SW 1271 (cell line): ENCODE measurements at places on chromosomes 2 and 18.

- no peak for DNase-seq
Measured at GRCh38 chr2:185245806-185246205, 492.8 kb upstream of the FSIP2 start.

GRCh38 chr18:55547705-55548056, 40.3 kb downstream of the TCF4 start:
- DNase-seq: no peak

DNA sequence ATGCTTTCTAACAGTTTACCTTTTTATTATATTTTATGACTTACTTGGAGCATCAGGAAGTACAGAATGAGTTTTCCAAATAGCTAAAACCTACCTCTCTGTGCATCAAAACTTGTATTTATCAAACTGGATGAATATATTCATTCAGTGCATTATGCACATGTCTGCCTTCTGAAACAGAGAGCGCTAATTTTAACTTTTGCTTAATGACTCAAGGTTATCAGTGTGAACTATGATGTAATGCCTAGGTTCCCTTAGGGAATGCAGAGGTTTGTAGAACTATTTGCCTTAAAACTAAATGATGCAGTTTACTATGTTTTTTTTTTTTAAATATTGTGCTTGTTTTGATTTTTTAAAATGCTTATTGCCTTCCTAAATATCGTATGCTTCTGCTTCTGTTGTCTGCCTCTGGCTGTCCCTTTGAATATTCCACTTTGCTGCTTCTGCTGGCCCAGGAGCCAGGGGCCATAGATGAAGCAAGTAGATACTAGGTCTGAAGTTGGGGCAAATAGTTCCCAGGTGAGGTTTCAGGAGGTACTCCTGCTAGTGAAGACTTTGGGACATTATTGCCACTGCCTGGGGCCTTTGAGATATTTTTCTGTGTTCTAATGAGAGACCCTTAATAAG, 16.5 kb downstream of the TMEM178A start:
- no peak for DNase-seq

- DNase-seq: no peak
Measured at GRCh38 chr2:225041207-225041850, 939 bp downstream of the DOCK10 start.

DNA sequence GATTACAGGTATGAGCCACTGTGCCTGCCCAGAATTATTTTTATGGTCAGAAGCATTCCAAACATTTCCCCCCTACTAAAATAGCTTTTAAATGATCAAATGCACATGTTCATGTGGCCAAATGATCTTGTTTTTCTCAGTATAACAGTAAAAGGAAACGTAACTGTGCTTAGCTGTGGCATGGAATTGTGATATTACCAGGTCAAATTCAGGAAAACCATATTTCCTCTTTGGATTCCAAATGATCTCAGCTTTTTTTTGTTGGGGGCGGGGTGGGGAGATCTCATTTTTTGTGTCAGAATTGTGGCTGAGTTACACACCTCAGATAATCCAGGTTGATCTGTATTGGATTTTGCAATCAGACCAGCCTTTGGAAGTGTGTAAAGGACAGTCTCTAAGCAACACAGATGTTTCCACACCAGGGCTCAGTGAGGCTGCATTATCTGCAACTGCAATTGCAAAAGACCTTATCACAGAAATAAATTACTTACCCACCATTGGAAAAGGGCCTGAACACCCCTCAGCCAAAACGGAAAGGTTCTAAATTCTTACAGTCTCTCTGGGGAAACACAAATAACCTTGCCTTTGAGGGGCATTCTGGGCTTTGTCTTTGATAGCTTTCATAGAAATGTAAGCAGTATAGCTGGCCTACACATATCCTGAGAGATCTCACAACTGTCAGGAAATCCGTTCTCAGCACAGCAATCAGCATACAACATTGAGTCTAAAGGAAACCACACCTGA, 8.4 kb downstream of the CASP10 start:
- no peak for DNase-seq

GRCh38 chr2:105262651-105263091, 21.1 kb downstream of the GPR45 start:
- DNase-seq: no peak

GRCh38 chr2:20576598-20577115, 74.2 kb downstream of the HS1BP3 start:
- DNase-seq: no peak

GRCh38 chr2:173874003-173874893, 90.9 kb downstream of the SP3 start:
- DNase-seq: no peak

- DNase-seq: no peak
Measured at GRCh38 chr2:10305254-10305635, 2.5 kb downstream of the HPCAL1 start.

DNA sequence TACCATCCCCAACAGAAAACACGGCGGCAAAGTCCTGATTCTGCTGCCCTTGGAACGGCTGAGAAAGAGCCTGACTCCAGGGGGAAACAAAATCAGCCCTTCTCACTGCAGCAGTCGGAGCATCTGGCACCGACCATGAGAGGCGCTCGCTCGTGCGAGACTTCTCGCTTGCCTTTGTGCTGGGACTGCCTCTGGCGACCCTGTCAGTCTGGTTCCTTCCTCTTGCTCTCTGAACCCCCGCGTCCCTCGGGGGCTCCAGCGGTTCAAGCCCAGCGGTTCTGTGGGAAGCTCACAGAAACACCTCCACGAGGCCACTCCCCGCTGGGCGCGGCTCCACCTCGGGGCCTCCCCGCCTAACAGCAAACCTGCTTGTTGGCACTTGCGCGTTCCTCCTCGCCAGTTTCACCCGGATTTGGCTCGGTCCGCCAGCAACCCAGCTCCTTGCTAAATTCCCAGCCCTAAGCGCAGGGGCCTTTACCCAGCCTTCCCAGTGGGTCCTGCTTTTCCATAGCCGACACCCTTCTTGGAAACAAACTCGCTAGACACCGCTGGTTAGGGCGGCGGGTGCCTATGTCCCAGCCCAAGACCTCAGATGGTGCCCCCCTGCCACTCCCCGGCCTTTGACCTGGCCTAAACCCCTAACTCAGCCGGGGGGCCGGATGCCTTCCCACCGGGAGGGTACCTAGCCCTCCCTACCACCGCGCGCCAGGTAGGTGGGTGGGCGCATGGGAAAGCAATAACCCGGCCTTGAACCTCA, 2.2 kb downstream of the RND3 start:
- peak; percentile 49 for DNase-seq

GRCh38 chr2:228846161-228846560, 424.9 kb downstream of the PID1 start:
- no peak for DNase-seq

DNA sequence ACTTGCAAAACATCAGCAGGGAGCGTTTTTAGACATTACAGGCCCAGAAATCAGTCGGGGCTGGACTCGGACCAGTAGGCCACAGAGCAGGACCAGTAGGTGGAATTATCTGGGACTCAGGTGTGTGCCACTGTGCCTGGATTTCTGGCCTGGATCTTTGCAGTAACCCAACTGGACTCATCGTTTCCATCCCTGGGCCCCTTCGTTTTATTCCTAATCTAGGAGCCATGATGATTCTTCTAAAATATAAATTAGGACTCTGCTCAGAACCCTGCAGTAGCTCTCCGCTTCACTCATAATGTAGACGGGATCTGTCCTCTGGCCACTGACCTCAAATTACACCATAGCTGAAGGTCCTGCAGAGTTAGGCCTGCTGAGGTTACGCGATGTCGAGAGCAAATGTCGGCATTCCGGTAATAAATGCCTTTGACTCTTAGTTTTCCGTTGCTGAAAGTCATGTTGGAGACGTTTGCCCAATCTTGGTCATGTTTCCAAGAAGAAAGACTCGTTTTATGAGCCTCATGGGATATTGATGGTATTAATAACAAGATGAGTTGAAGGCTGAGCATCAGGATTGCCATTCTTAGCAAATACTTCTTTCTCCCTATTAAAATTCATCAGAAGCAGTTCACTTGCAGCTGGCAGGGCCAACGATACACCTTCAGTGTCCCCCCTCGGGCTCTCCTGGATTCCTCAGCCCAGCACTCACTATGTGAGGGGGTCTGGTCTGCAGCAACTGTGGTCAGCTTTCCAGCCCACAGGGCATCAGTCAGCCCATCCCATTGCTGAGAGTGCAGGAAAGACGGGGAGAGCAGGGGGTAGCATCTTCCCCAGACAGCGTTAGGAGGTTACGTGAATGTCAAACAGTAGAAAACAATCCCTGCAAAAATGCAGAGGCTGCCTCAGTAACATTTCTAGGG, 39.9 kb upstream of the KLF11 start:
- DNase-seq: no peak

DNA sequence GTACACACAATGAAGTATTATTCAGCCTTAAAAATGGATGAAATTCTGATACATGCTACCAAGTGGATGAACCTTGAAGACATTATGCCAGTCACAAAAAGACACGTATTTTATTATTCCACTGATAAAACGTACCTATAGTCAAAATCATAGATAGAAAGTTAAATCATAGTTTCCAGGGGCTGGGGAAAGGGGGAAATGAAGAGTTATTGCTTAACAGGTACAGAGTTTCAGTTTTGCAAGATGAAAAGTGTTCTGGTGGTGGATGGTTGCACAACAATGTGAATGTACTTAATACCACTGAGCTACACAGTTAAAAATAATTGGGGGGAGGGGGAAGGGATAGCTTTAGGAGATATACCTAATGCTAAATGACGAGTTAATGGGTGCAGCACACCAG, 279.0 kb upstream of the STON1 start:
- DNase-seq: no peak

- no peak for DNase-seq
Measured at GRCh38 chr2:27494284-27494943, 586 bp downstream of the FNDC4 start.

DNA sequence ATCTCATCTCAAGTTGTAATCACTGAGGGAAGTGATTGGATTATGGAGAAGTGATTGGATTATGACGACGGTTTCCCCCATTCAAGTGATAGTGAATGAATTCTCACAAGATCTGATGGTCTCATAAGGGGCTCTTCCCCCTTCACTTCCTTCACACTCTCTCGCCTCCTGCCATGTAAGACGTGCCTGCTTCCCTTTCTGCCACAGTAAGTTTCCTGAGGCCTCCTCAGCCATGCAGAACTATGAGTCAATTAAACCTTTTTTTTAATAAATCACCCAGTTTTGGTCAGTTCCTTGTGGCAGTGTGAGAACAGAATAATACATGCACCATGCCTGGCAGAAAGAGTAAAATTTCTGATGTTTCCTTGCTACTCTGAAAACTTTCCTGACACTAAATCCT, 36.6 kb downstream of the CEP68 start:
- no peak for DNase-seq

- DNase-seq: no peak
Measured at GRCh38 chr2:215921895-215922294, 91.5 kb downstream of the MREG start.

GRCh38 chr2:204574486-204574885, 29.2 kb downstream of the PARD3B start:
- DNase-seq: no peak

DNA sequence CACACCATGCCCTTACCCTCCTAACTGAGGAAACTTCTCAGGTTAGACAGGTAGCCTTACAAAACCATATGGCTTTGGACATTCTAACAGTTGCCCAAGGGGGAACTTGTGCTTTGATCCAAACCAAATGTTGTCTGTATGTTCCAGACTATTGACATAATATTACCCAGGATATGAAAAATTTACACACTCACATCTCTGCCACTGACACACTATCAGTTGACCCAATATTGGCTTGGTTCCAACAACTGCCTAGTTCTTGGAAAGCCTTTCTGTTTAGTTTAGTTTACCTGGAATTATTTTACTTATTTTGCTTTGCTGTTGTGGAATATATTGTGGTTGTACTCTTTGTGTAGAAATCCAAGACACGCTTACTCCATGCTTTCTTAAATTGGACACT, 178.4 kb downstream of the RNF152 start:
- DNase-seq: no peak

GRCh38 chr2:241558532-241559322, at the start of gene BOK:
Gene BOK (plus strand): TSS chr2:241558745. CDS start chr2:241559484, 739 bp downstream.
- peak; percentile 52 for DNase-seq

DNA sequence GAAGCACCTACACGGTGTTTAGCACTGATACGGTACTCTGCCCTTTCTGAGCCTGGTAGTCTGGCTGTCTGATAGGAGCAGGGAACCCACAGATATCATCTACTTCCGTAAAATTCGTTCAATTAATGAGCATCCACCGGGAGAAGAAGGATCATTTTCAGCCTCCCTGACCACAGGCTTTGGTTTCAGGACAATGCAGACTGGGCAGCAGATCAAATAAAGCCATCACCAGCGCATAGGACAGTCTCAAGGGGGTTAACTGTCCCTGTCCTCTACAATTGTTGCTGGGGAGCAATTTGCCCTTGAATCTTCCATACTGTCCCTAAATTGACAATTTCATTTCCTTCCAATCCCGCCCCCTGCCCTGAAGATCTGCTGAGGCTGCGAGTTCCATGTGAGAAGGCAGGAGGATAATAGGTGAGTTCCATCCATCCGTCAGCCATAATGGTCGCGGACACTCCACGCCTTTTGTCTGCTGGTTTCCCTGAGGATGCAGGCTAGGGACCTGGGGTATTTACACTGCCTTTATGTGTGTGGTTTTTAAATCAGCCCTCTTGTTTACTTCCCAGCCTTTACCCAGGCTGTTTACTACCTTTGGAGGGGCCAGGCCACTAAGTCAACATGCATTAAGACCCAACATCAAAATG, 110.0 kb downstream of the MYCN start:
- no peak for DNase-seq

- DNase-seq: no peak
Measured at GRCh38 chr2:178005756-178006155, 66.8 kb downstream of the PDE11A start.
